Stomach (tissue), 19 donors: ENCODE measurements at places on chromosomes 2 and 18. TPM values are rescaled to one million over a fixed set of nuclear protein-coding genes. Genes with fewer than 3 reads are reported as not detected.

The MTIF2 gene
- 19.5 TPM for polyA plus RNA-seq

The DLX1 gene
- polyA plus RNA-seq: not detected

The KYNU gene
- 2.9 TPM for polyA plus RNA-seq

The CYRIA gene
- polyA plus RNA-seq: 1.9 TPM

The TUBA3D gene
- not detected for polyA plus RNA-seq

- DNase-seq: no peak
Observed at GRCh38 chr2:210671065-210671464, 114.7 kb downstream of the CPS1 start.

DNA sequence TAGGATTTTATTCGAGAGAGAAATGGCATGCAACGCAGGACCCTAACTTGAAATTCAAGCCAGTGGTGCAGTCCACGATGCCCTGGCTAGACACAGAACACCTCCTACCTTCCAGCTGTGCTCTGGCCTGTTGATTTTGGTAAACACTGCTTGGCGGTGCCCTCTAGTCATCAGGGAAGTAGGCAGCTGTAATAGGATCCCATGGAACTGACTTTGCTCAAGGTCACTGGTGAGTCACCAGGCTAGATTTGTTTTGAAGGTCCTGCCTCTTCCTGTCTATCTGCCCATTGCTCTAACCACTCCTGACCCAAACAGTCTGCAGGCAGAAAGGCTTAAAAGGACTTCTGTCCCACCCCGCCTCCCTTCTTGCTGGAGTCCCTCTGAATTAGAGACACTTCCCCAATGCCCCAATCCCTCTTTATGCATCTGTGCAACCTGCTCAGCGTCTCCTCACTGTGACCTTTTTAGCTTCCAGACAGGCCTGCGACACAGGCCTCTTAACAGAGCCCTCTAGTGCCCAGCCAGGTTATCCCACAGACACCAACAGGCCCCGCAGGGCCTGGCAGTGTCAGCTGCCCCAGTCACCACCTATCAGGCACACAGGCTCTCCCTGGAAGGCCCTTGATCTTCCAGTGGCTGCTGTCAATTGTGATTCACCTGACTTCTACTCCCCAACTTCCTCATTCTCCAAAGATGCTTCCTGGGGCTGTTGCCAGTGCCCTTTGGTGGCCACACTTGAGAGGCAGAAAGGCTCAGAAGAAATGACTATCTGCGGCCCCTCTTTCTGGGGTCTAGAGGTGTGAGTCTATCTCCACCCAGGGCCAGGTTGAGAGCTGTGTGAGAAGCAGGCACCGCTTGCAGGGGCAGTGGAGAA, 5.2 kb downstream of the TMEM127 start:
- DNase-seq: peak; percentile 87

DNA sequence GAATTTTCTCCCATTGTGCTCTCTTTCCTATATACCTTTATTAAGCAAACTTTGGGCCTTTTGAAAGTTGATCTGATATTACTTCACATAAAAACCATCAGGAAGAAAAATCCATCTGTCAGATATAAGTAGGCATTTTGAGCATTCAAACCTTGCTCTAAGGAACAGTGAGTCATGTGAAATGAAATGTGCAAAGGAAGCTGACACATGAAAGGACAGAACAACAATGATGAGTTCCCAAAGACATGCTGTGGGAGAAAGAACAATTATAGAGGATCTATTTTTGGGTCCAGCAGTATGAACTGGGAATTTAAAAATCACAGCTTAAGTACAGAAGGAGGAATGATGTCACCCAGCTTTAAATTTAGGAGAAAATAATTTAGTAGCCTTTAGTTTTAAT, 18.1 kb downstream of the CALCRL start:
- DNase-seq: no peak

DNA sequence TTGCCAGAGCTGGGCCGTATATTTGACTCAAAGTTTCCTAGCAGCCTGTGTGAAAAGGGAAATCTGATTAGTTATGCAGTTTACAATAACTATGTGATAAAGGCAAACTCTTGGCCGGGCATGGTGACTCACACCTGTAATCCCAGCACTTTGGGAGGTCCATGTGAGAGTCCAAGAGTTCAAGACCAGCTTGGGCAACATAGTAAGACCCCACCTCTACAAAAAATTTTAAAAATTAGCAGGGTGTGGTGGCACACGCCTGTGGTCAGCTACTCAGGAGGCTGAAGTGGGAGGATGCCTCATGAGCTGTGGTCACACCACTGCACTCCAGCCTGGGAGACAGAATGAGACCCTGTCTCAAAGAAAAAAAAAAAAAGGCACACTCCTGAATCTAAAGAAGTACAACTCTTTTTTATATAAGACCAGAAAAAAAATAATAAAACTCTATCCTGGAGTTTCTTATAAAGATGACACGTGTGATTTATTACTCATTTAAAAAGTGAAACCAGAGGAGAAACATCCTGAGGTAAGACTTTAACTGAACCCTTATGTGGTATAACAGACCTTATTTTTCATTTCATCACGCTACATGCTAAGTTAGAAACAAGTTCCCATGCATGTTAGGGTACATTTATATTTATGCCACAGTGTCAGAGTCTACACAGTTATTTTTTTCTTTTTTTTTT, 32.6 kb upstream of the KCMF1 start:
- DNase-seq: no peak

DNA sequence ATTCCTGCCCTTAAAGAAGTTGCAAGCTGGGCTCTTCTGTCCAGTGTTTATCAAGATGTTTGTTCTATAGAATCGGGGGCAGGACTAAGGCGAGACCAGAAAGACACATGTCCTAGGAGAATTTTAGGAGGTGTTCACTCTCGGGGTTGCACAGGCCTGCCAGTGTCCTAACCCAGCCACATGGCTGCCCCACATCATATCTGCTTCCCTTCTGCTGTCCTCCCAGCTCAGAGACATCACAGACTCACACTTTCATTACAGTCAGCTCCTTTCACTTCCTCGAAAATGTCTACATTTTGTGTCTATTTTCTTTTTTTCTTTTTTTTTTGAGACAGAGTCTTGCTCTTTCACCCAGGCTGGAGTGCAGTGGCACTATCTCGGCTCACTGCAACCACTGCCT, 10.7 kb upstream of the MRO start:
- DNase-seq: no peak

DNA sequence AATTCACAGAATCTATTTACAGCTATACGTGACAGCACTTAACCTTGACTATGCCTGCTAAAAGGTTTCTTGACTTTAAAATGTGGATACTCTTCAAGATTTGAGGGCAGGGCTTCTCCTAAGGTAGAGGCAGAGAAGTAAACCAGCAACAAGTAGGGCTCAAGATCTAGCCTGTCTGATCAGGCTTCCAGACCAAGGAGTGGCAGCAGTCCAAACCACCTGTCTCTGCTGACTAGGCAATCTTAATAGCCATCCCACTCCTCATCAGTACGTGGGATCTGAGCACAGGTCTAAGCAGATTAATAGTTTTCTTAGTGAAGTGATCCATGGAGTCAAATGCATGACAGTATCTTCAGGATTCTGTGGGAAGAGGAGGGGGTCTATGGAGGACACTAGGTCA, 100.4 kb downstream of the GPD2 start:
- no peak for DNase-seq

DNA sequence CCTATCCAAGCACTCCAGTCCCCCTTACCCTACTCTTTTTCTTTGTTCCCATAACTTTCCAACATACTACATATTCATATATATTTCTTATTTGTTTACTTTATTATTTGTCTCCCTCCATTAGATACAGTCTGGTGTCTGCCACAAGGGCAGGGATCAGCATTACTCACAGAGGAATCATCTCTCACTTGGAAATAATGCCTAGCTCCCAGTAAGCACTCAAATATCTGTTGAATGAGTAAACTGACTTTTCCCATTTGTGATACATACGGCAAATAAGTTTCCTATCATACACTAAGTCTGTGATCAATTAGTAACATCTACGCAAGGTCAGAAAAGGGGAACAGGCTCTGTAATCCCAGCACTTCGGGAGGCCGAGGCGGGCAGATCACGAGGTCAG, 18.7 kb downstream of the C1D start:
- DNase-seq: no peak

DNA sequence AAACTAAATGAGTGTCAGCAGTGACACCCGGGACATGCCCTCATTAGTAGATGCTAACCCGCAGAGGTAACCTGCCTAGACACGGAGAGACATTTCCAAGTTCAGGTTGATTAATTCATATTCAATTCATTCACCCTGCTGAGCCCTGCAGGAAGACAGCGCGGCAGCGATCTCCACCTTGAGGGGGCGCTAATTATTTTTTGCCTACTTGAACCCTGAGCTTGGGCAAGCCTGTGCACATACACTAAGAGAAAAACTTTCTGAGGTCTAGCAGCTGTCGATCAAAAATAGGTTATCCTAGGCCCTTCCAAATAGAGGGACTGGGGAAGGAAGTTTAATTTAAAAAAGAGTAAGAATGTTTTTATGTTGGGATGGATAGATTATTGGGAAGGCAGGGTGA, 1.3 kb upstream of the LYPD6 start:
- peak; percentile 40 for DNase-seq
